ENCODE measurements at places on chromosomes 5 and 9. TPM values are rescaled to one million over a fixed set of nuclear protein-coding genes. Genes with fewer than 3 reads are reported as not detected.
A peak's percentile ranks its signal among the peaks of the same experiment; 100 is the strongest.

The NUTM2G gene
- total RNA-seq, result not detected

The RASGRF2 gene
- total RNA-seq, result 8.2 TPM

- no peak for DNase-seq
These were observed 14.7 kb upstream of the ADAMTS19 start for GRCh38 chr5:129445379-129445778.

DNA sequence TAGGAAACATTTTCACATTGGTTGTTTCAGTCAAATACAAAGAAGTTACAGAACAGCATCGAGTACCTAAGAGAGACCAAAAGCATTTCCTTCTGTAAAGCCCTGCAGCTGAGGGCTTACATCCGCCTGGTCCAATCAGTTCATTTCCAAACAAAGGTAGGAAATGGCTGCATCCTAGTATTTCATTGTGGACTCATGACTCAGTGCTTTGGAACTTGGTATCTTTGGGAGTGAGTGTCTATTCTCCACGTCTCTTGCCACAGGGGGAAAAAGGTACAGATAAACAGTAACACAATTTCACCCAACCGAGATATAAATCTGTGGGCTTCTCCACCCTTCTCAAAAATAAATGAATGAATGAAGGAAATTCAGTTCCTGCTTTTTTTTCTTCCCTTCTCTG lies 75.4 kb downstream of the NFIB start:
- peak; percentile 98 for DNase-seq
